ENCODE measurements at places on chromosomes 6 and 20.

DNA sequence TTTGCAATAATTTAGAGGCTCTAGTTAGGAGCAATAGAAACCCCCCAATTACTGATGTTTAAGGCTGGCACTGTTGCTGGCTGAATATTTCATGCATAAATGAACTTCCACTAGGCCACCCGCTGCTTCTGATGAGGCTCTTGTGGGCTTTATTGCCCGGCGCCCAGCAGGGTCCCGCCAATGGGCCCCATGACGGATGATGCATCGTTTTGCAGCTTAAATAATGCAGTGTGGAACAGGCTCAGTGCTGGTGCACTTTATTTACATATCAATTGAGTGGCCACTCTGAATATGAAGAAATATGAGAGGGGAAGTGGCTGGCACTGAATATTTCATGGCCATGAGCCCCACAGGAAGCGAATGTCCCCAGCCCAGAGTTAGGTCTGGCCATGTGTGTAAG lies 155.3 kb upstream of the MAFB start:
- DNase-seq: no peak

DNA sequence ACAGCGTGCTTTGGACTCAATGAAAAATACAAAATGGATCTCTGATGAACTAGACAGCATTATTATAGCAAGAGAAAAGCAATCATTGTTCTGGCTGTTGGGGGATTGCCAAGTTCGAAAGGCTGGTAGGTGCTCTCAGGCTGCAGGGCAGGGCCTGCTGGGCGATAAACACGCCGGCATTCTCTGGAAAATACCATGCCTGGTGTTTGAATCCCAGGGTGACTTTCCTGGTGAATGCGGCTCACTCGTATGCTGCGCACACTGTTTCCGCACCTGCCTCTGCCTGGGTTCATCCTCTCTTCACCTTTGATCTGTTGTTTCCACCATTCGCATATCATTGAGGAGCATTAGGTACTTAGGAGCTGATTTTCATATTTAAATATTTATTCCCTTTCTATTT lies 37.4 kb downstream of the GCNT2 start:
- peak; percentile 62 for DNase-seq

- DNase-seq: no peak
Measured at GRCh38 chr6:40817369-40817768, 221.7 kb downstream of the UNC5CL start.

DNA sequence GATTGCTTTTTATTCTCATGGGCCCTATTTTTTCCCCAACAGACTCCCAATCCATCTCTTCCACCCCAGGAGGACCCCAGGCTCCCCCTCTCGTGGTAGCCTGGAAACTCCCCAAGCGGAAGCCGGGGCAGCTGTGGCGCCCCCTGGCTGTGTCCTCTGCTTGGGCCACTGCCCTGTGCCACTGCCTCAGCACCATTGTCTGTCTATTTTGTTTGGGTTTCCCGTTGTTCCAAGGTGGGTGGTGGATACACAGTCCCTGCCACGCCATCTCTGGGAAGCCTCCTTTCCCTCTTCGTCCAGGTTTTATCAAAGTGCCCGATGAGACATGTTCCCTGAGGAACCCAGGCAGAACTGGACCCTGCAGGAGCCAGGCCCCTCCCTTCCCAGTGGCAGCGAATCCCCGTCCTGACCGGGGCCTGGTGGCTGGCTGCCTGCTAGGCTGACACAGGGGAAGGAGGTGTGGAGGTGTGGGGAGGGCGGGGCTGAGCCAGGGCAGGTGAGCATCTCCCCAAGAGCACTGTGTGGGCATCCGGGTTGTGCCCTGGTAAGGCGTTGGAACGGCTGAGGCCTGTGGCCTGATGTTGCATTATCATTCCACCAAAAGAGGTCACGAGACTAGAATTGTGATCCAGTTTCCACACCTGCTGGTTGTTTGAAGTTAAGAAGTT lies 228.2 kb downstream of the CDH4 start:
- DNase-seq: no peak

DNA sequence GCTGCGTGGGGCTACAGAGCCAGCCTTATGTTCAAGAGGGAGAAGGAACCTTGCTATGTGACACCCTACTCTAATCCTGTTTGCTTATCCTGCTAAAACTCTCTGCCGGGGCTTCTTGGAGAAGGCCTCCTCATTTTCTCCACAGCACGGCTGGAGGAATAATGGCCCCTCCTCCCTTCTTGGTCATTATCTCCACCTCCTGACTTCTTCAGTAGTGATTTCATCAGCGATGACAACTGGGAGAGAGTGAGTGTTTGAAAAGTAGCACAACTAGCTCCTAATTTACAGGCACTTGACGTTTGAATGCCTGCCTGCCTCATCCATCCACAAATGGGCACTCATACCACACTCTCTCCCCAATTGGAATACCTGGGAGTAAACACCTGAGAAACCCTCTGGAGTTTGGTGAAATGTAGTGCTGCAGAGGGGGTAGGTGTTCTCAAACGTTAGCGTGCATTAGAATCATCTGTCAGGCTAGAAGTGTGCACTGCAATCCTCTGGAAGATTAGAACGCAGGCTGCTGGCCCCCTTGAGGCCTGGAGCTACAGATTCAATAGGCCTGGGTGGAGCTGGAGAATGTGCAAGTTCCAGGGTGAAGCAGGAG lies 148.5 kb downstream of the FOXC1 start:
- DNase-seq: no peak

DNA sequence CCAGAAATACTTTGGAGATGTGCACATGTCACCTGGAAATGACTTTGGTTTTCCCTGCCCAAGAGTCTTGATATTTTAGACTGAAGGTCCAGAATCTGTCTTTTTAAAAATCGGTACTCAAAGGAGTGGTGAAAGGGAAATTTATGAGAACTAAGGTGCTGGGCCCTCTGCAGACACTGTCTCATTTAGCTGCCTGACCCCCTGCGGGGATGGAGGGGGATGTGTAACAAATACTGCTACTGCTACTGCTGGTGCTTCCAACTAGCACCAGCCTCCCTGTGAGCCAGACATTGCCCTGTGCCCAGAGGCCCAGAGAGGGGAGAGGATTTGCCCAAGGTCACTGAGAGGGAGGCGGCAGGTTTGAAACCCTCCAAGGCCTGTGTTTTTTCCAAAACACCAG lies 7.0 kb downstream of the SCRT2 start:
- DNase-seq: no peak

GRCh38 chr20:63134201-63134612 lies 81.7 kb downstream of the YTHDF1 start:
- DNase-seq: peak; percentile 27

DNA sequence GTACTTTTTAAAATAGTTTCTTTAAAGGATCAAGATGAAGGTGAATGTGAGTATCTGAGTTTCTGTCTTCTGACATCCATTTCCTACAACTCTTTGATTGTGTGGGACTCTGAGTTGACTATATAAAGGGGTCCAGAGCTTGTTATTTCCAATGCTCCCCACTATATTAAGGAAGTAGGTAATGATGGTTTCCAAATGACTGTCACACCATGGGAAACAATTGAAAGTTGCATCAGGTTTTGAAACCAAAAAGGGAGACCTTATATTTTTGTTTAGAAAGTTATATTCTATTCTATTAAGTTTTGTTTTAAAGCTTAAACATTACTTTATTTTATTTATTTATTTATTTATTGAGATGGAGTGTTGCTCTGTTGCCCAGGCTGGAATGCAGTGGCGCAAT lies 11.2 kb downstream of the CASS4 start:
- DNase-seq: no peak

DNA sequence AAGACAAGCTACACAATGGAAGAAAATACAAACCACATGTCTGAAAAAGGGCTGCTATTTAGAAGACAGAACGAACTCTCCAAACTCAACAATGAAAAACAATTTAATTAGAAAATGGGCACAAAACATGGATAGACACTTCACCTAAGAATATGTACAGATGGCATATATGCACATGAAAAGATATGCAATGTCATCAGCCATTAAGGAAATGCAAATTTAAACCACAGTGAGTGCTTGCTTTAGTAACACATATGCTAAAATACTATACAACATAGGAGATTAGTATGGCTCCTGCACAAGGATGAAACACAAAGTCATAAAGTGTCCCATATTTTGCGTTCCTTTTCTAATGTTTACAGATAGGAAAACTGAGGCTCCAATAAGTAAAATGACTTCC lies 60.4 kb upstream of the FAM83B start:
- no peak for DNase-seq

GRCh38 chr20:5002077-5002413 lies 735 bp upstream of the SLC23A2 start:
- DNase-seq: no peak

DNA sequence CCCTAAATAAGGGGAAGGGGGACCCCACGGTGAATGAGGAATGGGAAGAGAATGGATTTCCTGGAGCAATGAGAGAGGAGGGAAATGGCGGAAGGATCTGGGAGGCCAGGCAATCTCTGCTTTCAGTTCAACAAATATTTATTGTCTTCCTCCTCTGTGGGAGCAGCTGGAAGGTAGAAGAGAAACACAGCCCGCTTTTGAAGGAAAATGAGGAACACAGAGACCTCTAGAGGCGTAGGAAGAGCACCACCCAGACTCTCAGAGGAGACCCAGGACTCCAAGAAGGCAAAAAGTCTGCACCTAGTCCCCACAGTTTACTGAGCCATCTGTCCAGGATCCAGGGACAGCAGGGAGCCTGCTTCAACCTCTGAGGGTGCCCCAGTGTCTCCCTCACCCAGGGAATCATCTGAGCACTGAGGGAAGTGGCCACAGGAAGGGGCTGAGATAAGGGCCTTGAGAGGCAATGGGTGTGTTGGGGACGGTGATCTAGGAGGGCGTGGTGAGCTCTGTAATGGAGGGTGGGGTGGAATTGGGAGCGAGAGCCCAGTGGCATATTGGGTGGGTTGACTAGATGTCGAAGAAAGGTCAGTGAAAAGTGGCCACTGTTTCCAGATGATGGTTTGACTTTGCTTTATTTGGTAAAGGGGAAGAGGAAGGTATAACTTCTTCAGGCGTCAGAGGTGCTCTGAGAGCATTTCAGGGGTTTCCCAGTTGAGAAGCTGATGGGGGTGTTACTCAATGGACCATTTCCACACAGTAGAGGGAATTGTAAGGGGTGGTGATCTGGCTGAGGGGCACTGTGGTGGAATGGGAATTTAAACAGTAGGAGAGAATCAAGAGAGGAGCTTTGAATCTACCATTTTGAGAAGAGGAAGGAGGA lies 610 bp downstream of the PSORS1C1 start:
- peak; percentile 75 for DNase-seq

- DNase-seq: no peak
Measured at GRCh38 chr20:36717021-36717420, 28.9 kb downstream of the NDRG3 start.

- DNase-seq: no peak
Measured at GRCh38 chr6:30260036-30260504, 46.9 kb upstream of the TRIM26 start.

DNA sequence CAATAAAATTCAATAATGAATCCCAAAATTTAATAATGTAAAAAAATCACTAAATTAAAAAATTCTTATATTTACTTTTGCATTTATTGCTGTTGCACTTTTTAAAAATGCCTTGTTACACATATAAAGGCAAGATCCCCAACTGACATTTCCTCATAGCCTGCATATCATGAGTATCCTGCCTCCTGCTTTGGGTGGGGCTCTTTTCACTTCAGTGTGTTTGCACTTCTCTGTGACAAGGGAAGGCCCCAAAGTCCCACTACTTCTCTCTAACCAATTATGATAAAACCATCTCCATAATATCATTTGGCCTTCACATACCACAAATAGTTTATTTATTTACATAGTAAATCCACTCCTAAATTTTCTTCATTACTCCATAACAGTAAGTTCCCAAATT lies 446.1 kb upstream of the MARCKS start:
- no peak for DNase-seq

DNA sequence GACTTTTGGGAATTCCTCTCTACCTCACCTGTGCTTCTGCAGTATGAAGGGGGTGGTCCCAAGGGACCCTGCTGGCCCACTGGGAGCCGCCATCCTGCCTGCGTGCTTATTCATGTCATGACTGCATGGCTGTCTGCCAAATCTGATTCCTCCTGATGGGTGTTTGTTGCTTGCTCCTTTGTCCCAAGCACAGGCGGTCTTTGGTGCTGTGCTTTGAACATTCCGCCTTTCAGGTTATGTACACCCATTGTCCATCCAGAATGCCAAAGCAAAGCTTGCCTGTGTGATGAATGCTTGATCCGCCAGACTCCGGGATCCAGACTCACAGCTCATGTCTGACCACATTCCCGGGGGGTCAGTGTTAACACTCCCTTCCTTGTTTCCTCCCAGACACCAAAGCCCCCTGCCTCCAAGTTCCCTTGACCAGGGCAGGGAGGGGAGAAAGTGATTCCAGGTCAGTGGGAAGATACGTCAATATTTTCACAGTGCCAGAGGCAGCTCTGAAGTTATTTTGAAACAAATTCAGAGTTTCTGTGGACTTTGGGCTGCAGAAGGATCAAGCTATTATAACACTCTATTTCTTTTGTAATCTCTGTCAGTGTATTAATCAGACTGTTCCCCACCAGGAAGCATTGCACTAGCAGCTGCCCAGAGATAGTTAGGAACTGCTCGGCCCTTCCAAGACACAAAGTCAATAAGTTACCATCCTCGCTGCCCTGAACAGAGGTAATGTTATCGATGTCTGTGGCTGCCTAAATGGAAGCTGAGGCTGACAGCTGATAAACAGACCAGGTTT lies 9.5 kb downstream of the DAAM2 start:
- DNase-seq: no peak

- no peak for DNase-seq
Measured at GRCh38 chr20:37315452-37316110, 26.1 kb downstream of the MANBAL start.

DNA sequence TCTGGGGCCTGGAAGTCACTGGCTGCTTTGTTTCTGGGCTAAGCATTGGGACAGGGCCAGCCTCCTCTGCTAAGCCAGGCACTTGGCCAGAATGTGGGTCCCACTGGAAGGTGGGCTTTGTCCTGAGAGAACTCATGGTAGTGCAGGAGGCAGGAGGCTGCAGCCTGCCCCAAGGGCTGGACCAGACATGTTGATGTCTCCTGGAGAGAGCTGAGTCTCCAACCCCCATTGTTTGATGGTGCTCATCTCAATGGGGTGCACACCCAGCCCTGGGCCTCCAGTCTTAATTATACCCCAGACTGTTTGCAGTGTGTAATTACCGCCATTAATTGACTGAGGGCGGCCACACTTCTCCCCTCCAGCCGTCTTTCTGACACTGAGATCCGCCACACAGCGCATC lies 220.5 kb upstream of the PMEPA1 start:
- no peak for DNase-seq

DNA sequence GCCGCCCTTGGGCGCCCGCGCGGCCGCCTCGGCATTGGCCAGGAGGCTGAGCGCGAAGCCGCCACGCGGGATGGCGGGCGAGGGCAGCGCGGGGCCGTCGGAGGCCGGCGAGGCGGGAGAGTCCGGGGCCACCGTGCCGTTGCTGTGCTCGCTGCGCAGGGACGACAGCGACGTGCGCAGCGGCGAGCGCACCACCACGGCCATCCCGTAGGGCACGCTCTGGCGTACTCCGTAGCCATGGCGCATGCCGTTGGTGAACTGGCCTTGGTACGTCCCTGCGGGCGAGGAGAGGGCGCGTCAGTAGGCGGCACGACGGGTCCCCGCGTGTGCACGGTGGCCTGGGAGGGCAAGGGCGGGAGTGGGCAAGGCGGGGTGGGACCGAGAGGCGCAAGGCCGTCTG lies 26.9 kb downstream of the JPH2 start:
- DNase-seq: no peak
